Endothelial cell (in vitro differentiated cells): ENCODE measurements at places on chromosomes 11 and 22.

DNA sequence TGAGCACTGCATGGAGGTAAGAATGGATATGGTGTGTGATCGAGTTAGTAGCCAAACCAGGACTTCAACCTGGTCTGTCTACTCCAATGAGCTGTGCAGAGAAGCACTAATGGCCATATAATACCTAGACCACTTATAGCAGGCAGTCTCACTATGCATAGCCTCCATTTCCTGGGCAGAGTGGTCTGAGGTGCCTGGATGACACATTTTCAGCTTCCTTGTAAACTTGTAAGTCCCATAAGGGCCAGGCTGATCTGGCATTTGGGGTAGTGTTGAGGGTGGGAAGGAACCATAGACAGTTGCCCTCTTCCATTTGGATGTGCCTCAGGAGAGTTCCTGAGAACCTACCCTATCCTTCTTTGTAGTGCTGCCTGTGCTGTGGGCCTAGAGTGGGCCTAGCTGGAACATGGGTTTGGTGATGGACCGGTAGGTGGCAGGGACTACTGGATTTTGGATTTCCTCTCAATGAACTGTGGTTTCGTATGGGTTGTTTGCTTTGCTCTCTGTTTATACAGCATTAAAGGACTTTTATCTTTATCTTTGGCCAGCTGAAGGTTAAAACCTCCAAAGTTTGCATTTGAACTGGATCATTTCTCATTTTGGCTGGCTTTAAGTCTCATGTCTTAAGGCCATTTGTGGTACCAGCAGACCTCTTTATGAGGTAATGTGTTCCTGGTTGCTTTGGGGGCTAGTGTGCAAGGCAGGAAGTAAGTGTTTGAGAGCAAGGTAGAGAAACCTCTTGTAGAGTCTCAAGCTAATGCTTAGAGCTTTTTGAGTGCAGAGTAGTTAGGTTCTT is 86.9 kb downstream of the STIM1 start:
- no peaks in the 10 kb centered on the region for H3K27me3 ChIP-seq
- no peaks in the 10 kb centered on the region for H3K36me3 ChIP-seq
- peaks cover 11% of the 10 kb centered on the region for H3K4me1 ChIP-seq

DNA sequence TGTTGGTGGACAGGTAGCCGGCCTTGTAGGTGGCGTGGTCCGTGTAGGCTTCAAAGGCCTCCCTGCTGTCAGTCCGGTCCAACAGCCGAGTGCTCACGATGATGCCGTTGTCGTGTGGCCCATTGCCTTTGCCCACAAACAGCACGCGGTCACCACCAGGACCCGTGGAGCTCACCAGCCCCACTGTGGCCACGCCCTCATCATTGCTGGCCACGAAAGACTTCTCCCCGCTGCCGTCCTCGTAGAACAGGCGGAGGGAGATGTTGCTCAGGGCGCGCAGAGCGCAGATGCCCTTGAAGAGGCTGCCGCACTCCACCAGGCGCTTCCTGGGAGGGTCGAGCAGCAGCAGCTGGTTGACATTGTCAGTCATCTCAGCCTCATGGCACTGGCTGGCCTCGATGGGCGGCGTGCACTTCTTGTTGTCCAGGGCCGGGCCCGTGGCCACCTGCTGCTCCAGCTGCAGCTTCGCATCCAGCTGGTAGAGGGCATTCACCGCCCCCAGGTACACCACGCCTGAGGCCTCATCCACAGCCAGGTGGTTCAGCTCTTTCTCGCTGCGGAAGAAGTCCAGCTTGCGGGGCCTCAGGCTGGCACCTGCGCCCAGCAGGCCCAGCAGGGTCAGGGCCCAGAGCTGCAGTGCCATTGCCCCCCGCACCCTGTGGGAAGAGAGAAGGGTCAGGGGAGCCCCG is 17.4 kb downstream of the PLXNB2 start:
- H3K4me3 ChIP-seq: no peak overlapping the region
- H3K36me3 ChIP-seq: peaks cover 3% of the 10 kb centered on the region
- no peak overlapping the region for H3K27ac ChIP-seq
- peaks cover 6% of the 10 kb centered on the region for H3K4me1 ChIP-seq

DNA sequence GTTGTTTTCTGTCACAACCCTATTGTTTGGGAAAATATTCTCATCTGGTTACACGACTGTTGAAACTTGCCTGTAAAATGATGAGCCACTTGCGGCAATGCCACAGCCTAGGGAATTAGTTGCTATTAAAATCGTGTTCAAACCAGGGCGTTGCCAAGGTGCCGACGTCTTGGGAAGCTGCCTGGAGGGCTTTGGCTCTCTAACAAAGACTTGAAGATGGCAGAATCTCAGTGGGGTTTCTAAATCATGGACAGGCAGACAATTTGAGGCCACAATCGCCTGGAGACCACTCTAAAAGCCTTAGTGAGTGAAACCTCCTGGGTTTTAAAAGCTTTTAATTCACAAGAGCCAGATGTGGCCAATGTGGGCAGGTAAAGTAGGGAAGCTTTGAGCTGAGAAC is 117.2 kb upstream of the BMAL1 start:
- no peak overlapping the region for H3K4me3 ChIP-seq
- no peaks in the 10 kb centered on the region for H3K36me3 ChIP-seq
- no peaks in the 10 kb centered on the region for H3K27me3 ChIP-seq
- H3K4me1 ChIP-seq: no peaks in the 10 kb centered on the region
- no peak overlapping the region for H3K27ac ChIP-seq
- no peak for DNase-seq

- no peak overlapping the region for H3K27ac ChIP-seq
- no peaks in the 10 kb centered on the region for H3K36me3 ChIP-seq
- H3K27me3 ChIP-seq: no peaks in the 10 kb centered on the region
- H3K4me3 ChIP-seq: no peak overlapping the region
Measured at GRCh38 chr11:36631774-36632173, 33.7 kb upstream of the RAG2 start.

GRCh38 chr11:47418454-47419259 is 7.6 kb downstream of the PSMC3 start:
- no peak overlapping the region for H3K4me3 ChIP-seq
- H3K36me3 ChIP-seq: peaks cover 27% of the 10 kb centered on the region
- H3K27ac ChIP-seq: no peak overlapping the region
- H3K4me1 ChIP-seq: no peaks in the 10 kb centered on the region

GRCh38 chr11:20835561-20835960 is 166.2 kb downstream of the NELL1 start:
- H3K27ac ChIP-seq: no peak overlapping the region
- H3K36me3 ChIP-seq: no peaks in the 10 kb centered on the region

- no peaks in the 10 kb centered on the region for H3K27me3 ChIP-seq
- H3K4me3 ChIP-seq: no peak overlapping the region
- no peak for DNase-seq
- no peak overlapping the region for H3K27ac ChIP-seq
- no peaks in the 10 kb centered on the region for H3K36me3 ChIP-seq
Measured at GRCh38 chr11:88378422-88379066, 41.0 kb upstream of the CTSC start.

DNA sequence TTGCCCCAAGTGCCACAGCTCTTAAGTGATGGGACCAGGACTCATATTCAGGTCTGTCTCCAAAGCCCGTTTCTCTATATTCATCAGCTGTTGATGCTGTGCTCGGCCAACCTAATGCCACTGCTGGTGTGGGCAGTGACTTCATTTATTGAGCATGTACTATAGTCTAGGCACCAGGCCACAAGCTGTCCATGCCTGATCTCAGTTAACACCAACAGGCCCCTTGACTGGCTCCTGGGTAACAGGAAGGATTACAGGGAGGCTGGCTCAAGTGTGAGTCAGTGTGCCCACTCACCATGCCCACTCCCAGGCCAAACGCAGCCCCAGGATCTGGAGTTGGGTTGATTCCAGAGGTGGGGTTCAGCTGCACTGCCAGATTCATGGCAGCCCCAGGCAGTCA is 8.6 kb upstream of the CRYBB2 start:
- H3K4me3 ChIP-seq: no peak overlapping the region
- peaks cover 17% of the 10 kb centered on the region for H3K36me3 ChIP-seq
- peaks cover 15% of the 10 kb centered on the region for H3K4me1 ChIP-seq
- H3K27me3 ChIP-seq: peaks cover 2% of the 10 kb centered on the region

- H3K27me3 ChIP-seq: peaks cover 23% of the 10 kb centered on the region
- DNase-seq: no peak
- peaks cover 8% of the 10 kb centered on the region for H3K4me1 ChIP-seq
- no peaks in the 10 kb centered on the region for H3K36me3 ChIP-seq
Measured at GRCh38 chr11:2883640-2883978, 2.0 kb downstream of the CDKN1C start.

- H3K36me3 ChIP-seq: peaks cover 2% of the 10 kb centered on the region
- H3K27ac ChIP-seq: no peak overlapping the region
- DNase-seq: no peak
- peaks cover 15% of the 10 kb centered on the region for H3K27me3 ChIP-seq
Measured at GRCh38 chr11:66858939-66859685, 2.2 kb downstream of the LRFN4 start.

DNA sequence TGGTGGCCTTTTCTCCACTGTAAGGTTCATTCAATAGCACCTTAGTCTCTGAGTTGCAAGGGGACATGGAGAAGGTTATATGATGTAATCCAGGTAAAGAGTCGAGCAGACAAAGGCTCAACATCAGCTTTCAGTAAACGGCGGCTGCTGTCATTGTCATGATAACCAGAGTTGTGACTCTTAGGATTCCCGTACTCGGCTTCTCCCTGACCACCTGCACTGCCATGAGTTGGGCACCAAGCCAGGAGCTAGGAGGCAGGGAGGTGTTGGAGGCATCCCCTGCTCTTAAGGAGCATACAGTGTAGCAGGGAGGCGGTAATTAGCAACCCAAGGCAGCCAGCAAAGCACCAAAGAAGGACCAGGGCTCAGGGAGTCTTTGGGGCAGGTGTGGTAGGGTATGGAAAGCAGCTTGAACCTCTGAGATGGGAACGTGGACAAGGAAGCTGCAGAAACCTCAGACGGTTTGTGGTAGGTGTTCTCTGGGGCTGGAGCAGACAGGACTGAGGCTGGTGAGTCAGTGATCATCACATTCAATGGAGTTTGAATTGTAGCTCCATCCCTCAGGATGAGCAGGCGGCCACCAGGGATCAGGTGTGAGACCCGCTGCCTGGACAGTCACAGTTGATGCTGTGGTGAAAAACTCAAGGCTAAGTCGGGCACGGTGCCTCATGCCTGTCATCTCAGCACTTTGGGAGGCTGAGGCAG is 31.7 kb downstream of the LIF start:
- no peak for DNase-seq
- peaks cover 2% of the 10 kb centered on the region for H3K27me3 ChIP-seq
- H3K4me1 ChIP-seq: no peaks in the 10 kb centered on the region
- H3K36me3 ChIP-seq: no peaks in the 10 kb centered on the region
- H3K27ac ChIP-seq: no peak overlapping the region
- no peak overlapping the region for H3K4me3 ChIP-seq

DNA sequence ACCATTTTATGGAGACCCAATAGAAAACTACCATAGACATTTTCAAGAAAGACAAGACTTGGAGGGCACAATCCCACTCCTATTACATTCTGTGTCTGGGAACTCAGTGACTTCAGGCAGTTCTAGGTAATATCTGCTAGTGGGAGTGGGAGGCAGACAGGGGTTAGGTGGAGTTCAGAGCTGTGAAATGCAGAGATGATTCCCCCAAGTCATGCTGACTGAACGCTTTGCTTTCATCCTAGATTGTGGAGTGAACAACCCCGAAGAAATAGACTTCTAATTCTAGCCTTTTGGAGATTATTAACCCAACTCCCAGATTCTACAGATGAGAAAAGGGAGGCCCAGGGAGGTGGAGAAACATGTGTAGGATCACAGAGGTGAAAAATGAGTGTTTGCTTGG is 437.8 kb upstream of the CADM1 start:
- H3K4me3 ChIP-seq: no peak overlapping the region
- no peaks in the 10 kb centered on the region for H3K4me1 ChIP-seq
- no peaks in the 10 kb centered on the region for H3K36me3 ChIP-seq
- no peak for DNase-seq

DNA sequence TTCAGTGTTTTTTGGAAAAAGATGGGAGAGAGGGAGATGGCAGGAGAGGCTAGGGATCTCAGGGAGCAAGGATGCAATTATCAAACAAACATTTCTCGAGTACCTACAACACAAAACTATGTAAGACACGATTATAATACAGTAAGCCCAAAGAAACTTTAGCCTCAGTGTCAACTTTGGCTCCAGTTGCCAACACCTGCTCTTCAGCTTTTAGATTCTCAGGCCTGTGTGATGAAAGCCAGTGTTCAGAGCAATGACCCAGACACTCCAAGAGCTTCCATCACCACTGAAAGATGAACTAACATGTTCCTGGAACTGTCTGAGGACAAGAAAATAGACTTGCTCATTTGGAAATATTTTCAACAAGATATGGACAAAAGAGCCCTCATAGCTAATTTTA is 31.4 kb upstream of the CEP295 start:
- no peak overlapping the region for H3K4me3 ChIP-seq
- peaks cover 2% of the 10 kb centered on the region for H3K27me3 ChIP-seq
- DNase-seq: no peak
- no peak overlapping the region for H3K27ac ChIP-seq
- H3K4me1 ChIP-seq: no peaks in the 10 kb centered on the region
- H3K36me3 ChIP-seq: no peaks in the 10 kb centered on the region

- peaks cover 3% of the 10 kb centered on the region for H3K27me3 ChIP-seq
- H3K4me3 ChIP-seq: no peak overlapping the region
- peaks cover 6% of the 10 kb centered on the region for H3K36me3 ChIP-seq
Measured at GRCh38 chr11:63872800-63873197, 33.9 kb downstream of the MARK2 start.

DNA sequence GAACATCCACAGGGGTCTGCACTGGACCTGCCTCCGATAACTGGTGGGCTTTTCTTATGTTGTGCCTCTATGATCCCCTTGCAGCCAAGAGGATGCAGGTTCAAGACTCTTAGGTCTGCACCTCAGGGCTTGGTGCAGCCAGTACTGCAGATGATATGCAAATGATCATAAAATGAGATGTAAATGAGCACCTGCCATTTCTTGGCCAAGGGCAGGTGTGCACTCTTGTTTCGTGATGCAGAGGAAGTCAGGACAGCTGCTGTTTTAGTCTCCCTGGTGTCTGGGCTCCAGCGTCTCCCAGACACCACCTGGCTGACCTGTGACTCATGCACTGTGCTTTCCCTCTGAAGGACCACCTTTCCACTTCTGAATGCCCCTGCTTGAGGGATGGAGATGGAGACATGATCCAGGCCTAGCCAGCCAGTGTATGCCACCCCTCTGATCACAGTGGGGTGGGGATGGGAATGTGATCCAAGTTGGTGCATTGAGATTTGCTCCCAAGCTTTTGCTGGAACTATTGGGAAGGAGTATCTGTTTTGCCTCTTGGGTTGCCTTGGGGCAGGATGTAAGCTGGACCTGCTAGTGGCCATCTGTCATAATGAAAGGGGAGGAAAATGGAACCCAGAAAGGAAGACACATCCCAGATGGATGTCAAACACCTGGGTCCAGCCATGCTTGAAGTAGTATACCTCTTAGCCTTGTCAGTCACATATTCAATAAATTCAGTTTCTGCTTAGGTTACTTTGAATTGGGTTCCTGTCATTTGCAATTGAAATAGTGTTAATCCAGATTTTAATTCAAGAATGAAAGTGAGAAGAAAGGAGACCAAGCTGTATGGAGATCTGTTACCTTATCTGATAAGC is 3.3 kb upstream of the KCNJ11 start:
- no peak overlapping the region for H3K27ac ChIP-seq
- peaks cover 17% of the 10 kb centered on the region for H3K27me3 ChIP-seq
- H3K36me3 ChIP-seq: no peaks in the 10 kb centered on the region
- no peak for DNase-seq
- no peaks in the 10 kb centered on the region for H3K4me1 ChIP-seq

- peaks cover 11% of the 10 kb centered on the region for H3K4me1 ChIP-seq
- peak; percentile 38 for DNase-seq
- H3K36me3 ChIP-seq: no peaks in the 10 kb centered on the region
- peak overlapping the region; percentile 48 for H3K27ac ChIP-seq
Measured at GRCh38 chr11:120289426-120289825, 35.7 kb upstream of the TLCD5 start.
